ENCODE measurements at places on chromosomes 13 and 19.

DNA sequence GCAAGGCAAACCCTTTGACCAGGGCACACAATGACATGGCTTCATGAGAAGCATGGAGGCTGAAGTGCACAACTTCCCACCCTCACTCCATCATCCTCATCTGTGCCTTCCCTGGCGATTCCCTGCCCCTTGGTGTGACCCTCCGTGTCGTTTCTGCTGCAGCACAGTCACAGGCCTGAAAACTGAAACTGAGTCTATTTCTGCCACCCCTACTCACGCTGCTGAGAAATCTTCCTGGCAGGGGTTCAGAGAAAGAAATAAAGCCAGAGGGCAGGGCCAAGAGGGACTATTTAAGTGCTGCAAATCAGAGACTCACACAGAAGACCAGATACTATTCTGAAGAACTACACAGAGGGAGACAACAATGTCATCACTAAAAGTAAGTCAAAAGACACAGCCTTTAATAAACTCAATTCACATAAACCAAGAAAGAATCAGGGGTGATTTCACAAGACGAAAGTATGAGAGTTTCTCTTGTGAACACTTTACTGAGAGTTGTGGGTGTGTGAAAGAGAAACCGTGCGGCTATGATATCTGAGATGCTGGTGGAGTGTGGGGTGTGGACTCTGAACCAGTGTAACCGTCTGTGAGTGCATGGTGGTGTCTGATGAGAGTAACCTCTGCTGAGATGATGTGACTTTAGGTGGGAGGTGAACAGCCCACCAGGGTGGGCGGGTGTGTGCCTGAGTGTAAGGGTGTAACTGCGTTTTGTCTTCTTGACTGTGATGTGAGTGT, 23.5 kb downstream of the LGALS16 start:
- DNase-seq = no peak

DNA sequence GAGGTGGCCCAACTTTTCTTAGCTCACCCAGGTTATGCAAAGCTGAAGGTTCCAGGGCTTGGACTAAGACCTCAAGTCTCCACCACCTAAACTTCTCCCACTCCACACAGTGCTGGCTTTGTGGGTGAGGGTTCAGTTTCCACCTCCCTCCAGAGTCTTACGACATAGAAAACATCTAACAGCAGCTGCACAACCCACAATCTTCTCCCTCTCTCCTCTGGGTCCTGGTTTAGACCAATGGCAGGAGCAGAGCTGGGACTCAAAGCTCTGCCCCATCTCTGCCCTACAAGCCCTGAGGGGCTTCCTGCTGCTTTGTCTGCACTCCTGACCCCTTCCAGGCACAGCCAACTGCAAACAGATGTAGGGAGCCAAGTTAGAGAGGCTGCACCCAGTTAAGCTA, 16.0 kb downstream of the IRGC start:
- no peak for DNase-seq

DNA sequence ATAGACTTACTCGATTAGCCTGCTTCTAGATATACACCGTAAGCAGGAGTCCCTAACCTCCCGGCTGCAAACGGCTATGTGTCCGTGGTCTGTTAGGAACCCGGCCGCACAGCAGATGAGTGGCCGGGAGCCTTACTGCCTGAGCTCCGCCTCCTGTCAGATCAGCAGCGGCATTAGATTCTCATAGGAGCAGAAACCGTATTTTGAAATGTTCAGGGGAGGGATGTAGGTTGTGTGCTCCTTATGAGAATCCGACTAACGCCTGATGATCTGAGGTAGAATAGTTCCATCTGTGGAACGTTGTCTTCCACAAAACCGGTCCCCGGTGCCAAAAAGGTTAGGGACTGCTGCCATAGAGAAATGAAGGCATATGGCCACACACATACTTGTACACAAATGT, 1491.9 kb downstream of the SLITRK5 start:
- DNase-seq = no peak

GRCh38 chr13:112807653-112808376, 118.0 kb downstream of the ATP11A start:
- no peak for DNase-seq

DNA sequence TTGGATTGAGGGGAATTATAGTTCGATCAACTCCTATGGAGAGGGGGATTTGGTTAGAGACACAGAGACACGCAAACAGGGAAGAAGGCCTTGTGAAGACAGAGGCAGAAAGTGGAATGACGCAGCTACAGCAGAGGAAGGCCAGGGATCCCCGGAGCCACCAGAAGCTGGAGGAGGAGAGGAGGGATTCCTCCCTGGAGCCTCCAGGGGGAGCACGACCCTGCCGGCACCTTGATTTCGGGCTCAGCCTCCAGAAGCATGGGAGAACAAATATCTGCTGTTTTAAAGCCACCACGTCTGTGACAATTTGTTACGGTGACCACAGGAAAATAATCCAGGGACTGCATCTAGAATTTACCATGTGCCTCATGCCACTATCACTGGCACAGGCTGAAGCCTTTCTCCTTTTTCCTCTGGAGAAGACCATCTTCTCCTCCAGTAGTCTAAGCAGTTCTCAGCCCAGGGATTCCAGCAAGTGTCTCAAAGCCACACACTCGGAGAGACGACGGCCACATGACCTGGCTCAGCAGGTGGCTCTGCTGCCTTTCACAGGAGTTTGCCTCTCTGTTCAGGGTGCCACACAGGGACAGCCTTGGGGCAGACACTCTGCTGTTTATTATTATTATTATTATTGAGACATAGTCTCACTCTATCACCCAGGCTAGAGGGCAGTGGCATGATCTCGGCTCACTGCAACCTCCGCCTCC, 39.9 kb upstream of the CCNE1 start:
- peak; percentile 64 for DNase-seq

DNA sequence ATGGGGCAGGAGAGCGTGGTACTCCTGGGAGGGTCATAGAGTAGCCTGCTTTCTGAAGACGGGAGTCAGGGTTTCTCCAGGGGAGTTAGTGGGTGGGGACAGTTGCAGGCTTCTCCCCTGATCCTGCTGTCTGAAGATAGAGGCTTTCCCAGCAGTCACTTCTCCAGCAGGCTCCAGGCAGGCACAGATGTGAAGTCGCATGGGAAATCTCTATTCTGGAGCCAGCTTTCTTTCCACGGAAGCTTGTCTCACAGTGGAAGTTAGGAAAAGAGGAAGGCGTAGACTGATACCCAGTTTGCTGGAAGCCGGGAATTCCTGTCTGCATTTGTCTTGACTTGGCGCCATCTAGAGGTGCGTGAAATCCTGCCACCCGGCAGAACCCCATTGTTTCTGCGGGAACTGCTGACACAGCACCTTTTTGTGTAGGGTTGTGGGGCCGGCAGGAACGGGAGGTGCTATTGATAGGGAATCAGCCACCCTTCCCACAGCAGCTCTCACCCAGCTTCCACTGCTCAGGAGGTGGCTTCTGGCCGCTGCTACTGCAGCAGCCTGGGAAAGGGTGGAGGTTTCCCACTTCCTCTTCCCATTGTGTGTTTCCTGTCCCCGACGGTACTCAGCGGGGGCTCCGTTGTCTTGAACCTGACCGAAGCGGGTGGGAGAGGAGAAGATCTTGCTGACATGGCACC, 28.5 kb upstream of the NPAS1 start:
- DNase-seq = peak; percentile 84

DNA sequence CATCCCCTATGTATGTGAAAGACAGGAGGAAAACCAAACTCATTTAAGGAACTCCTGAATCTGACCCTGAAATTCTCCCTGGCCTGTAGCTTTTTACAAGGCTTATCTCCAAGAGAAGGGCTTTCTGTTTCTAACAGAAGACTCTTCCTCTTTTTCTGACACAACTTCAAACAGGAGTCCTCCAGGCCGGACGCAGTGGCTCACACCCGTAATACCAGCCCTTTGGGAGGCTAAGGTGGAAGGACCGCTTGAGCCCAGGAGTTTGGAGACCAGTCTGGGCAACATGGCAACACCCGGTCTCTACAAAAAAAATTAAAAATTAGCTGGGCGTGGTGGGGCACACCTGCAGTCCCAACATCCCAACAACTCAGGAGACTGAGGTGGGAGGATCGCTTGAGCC, 41.9 kb downstream of the CARS2 start:
- DNase-seq = no peak

DNA sequence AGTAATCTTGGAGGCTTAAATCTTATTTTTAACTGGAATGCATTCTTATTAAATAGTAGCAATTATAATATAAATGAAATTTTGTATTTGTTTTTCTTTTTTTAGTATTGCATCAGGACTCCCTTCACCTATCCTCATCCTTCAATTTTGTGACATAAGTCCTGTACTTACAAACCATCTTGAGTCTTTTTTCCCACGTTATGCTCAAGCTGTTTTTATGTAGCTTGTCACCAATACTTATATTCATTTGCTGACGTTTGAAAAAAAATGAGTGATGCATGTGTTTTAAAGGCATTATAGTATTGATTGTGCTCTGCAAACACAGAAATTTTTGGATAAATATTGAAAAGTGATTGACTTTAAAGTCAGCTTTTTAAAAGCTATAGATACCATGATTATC, 888 bp downstream of the GPR18 start:
- no peak for DNase-seq

DNA sequence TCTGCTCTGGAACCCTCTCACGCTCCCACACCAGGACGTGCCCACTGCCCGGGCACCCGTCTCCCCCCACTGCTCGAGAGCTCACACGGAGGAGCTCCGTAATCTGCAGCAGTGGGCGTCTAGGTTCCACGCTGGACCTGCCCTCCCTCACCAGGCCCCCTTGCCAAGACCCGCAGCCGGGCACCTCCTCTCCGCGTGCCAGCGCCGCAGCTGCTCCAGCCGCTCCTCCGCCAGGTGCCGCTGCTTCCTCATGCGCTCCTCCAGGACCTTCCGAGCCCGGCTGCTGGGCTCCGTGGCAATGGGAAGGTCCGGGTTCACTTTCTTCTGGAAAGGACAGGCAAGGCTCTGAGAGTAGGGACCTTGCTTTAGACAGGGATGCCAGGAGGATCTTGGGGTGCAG, 35.0 kb upstream of the MATK start:
- DNase-seq = no peak

GRCh38 chr19:1258707-1259205, 10.4 kb downstream of the MIDN start:
- DNase-seq = no peak

- DNase-seq = no peak
Measured at GRCh38 chr13:97851269-97851668, 102.2 kb upstream of the IPO5 start.

DNA sequence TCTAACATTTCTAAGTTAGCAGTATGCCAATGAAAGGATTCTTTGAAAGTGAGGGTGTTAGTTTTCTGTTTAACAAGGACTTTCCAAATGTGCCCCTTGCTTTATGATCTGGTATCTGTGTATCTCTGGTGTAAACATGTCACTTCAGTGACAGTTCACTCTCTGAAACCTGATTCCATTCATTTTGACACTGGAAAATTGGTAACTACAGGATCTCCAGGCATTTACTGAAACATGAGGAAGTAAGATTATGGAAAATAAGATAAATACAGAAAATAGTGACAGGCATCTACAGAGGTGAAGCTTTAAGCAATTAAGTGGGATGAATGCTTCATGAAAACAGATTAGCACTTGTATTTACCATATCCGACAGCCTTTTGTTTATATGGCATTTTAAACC, 101.6 kb upstream of the MYO16 start:
- DNase-seq = no peak

DNA sequence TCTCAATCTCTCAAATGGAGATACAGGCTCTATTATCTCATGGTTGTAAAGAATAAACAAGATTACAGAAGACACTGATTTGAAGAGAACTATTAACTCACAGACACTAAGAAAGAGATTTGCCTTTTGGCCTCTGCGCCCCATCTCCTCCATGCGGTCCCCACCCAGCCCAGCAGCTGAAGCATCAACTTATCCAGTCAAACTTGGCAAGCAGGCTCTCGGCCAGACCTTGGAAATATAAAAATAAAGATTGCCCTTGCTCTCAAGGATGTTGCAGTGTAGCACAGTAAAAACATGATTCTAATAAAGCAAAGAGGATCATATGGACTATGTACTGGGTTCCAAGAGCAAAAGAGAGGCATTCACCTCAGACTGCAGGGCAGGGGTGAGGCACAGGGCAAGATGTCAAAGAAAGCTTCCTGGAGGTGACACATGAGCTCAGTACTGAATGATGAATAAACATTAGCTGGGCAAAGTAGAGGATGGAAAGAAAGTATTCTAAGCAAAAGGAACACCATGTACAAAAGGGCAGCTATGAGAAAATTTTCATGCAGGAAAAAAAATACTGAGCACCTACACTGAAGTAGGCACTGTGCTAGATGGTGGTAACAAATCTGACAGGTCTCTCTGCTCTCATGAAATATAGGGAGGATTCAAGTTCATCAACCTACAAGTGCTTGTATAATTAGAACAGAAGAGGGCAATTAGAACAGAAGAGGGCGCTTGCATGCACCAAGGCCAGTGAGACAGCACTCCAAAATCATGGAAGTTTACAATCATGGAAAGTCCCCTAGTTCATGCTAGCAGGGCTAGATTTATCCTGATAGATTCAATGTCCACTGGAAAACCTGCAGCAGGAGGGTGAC, 85.0 kb downstream of the SACS start:
- DNase-seq = no peak

GRCh38 chr19:34393031-34393430, 11.2 kb upstream of the PDCD2L start:
- no peak for DNase-seq

DNA sequence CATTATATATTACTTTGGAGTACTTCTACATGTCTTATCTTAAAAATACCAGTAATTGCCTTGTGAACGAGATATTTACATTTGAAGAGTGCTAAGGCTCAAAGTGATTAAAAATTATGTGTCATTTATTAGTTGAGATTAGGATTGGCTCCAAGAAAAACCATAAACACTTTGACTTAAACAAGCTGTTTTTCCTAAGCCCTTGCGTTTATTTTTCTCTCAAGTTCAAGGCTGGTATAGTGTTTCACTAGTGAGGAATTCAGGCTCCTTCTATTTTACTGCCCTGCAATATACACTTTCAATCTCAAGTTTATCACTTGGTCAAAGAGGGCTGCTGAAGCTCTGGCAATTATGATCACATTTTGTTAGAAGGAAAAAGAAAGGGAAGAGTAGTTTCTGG, 49.9 kb downstream of the UFM1 start:
- DNase-seq = no peak

- no peak for DNase-seq
Measured at GRCh38 chr13:43107780-43108179, 84.4 kb downstream of the DNAJC15 start.

GRCh38 chr13:37869756-37870488, at the start of gene TRPC4:
Gene TRPC4, minus strand, starts transcription at chr13:37869772. Its CDS starts 86,439 bp downstream, at chr13:37783333.
- peak; percentile 69 for DNase-seq

DNA sequence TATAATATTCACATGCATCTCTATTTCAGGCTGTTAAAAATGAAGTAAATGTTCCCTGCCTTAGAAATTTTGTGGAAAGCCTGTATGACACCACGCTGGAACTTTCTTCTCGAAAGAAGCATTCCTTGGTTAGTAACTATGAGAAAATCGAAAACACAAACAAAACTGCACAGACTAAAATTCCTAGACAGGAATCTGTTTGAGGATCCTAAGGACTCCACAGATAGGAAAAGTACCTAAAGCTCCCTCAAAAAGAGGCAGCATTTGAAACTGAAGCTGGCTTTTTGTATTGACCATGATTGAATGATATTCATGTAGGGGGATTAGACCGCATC, 103.4 kb downstream of the FRY start:
- DNase-seq = no peak
